ENCODE measurements at places on chromosomes 13 and 19. TPM values are rescaled to one million over a fixed set of nuclear protein-coding genes. Genes with fewer than 3 reads are reported as not detected.

The C19orf38 gene
- 2.8 TPM for total RNA-seq

The ZNF439 gene
- total RNA-seq: 6.8 TPM

The SLAIN1 gene
- total RNA-seq: 29.2 TPM

The CIC gene
- total RNA-seq: 86.3 TPM

The ZNF560 gene
- total RNA-seq: not detected

The CFAP97D2 gene
- total RNA-seq: 3.6 TPM

The ZIC5 gene
- total RNA-seq: not detected

The DAPK3 gene
- total RNA-seq: 54.3 TPM

The FCGBP gene
- 7.0 TPM for total RNA-seq

The ARHGAP45 gene
- total RNA-seq: 91.6 TPM

The CAPN12 gene
- 5.2 TPM for total RNA-seq

- H3K36me3 ChIP-seq: no peaks in the 10 kb centered on the region
- H3K27ac ChIP-seq: no peak overlapping the region
- no peaks in the 10 kb centered on the region for H3K27me3 ChIP-seq
Measured at GRCh38 chr13:108095036-108095435, 120.3 kb downstream of the LIG4 start.

DNA sequence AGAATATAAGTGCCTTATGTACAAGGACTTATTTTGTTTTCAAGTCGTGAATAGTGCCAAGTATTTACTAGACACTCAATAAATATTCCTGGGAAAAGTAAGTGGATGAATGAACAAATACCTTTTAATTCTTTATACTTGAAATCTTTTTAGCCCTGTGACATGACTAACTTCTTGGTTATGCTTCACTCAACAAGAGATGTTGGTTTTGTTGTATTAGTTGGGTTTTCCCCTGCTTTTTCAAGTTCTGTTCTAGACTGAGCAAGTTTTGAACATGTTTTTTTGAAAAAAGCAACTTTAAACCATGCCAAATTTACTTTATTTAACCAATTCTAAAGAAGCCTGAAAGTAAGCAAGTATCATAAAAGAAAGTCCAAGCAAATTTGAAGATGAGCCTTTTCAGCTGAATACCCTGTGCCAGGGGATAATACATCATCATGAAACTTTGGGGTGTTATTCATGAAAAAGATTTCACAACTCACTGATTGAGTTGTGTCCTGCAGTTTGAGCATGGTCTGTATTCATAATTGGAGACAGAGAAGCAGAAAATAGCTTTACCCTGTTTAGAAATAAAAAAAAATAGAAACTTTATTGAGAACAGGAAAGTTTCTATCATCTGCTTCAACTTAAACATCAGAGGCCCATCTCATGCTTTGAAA lies 11.1 kb downstream of the LMO7 start:
- H3K4me1 ChIP-seq: no peaks in the 10 kb centered on the region
- no peak overlapping the region for H3K4me3 ChIP-seq
- H3K27ac ChIP-seq: no peak overlapping the region
- no peak for DNase-seq
- no peaks in the 10 kb centered on the region for H3K36me3 ChIP-seq

- no peaks in the 10 kb centered on the region for H3K36me3 ChIP-seq
- H3K27me3 ChIP-seq: no peaks in the 10 kb centered on the region
- H3K4me3 ChIP-seq: no peak overlapping the region
- H3K27ac ChIP-seq: no peak overlapping the region
- DNase-seq: no peak
Measured at GRCh38 chr13:100815476-100816046, 141.0 kb upstream of the TMTC4 start.

- H3K27ac ChIP-seq: peak overlapping the region; percentile 100
- no peaks in the 10 kb centered on the region for H3K27me3 ChIP-seq
- DNase-seq: no peak
- peak overlapping the region; percentile 96 for H3K4me3 ChIP-seq
- peaks cover 44% of the 10 kb centered on the region for H3K4me1 ChIP-seq
Measured at GRCh38 chr19:12792853-12793289, 1.6 kb downstream of the JUNB start.

- peaks cover 22% of the 10 kb centered on the region for H3K4me1 ChIP-seq
- no peak overlapping the region for H3K4me3 ChIP-seq
- H3K27ac ChIP-seq: peak overlapping the region; percentile 59
- no peaks in the 10 kb centered on the region for H3K36me3 ChIP-seq
- no peaks in the 10 kb centered on the region for H3K27me3 ChIP-seq
Measured at GRCh38 chr19:46288896-46289588, 7.8 kb upstream of the HIF3A start.

- no peaks in the 10 kb centered on the region for H3K4me1 ChIP-seq
- H3K4me3 ChIP-seq: no peak overlapping the region
- H3K36me3 ChIP-seq: no peaks in the 10 kb centered on the region
- H3K27me3 ChIP-seq: no peaks in the 10 kb centered on the region
Measured at GRCh38 chr13:86914757-86915156, 756.4 kb upstream of the SLITRK5 start.

DNA sequence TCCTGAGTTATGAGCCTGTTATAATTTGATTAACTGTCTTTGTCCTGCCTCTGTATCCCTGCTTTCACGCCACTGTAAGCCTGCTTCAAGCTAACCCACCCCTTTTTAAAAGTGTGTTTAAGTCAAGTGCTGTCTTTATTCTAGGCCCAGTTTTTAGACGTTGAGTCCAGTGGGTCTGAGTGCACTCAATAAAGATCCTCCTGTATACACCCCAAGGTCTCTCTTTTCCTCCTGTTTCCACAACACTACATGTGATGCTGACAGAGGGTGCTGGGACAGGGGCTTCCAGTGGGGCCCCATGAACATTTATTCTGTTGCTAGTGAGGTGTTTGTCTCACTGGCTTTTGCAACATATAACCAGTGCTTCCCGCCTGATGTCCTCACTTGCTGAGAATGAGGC lies 6.7 kb upstream of the F2RL3 start:
- no peak for DNase-seq
- peaks cover 25% of the 10 kb centered on the region for H3K36me3 ChIP-seq
- no peaks in the 10 kb centered on the region for H3K27me3 ChIP-seq

DNA sequence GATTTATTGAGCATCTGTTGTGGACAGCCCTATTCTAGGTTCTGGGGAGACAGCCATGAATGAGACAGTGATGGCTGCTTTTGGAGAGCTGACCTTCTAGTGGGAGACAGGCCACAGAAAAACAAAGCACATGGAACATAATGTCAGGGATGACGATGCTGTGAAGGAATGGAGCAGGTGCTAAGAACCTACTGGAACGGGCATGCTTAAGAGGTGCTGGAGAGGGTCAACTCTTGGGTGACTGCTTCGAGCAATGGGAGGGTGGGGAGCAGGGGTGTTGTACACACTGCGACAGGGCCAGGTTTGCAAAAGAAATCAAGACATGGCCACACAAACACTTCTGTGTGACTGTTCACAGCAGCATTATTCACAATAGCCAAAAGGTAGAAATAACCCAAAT lies 12.1 kb upstream of the CEACAM16 start:
- H3K27ac ChIP-seq: no peak overlapping the region
- no peaks in the 10 kb centered on the region for H3K36me3 ChIP-seq
- H3K4me1 ChIP-seq: peaks cover 65% of the 10 kb centered on the region
- no peak overlapping the region for H3K4me3 ChIP-seq
- no peak for DNase-seq

DNA sequence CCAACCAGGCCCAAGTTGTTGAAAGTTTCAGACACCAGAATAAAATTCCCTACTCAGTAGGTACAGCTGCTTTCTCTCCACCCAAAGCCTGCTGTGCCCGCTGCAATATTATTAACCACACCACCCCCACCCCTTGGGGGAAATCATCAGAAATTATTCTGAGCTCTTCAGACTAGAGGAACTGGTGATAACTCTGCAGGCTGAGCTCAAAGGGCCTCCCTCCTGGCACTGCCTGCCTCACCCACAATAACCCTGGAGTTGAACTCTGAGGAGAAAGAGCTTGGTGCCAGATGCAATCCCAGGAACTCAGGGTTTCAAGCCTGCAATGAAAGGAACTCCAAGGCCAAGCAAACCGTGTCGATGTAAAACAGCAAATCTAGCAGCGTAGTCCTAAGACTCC lies 381.7 kb upstream of the ZNF507 start:
- H3K27ac ChIP-seq: no peak overlapping the region
- no peaks in the 10 kb centered on the region for H3K27me3 ChIP-seq

DNA sequence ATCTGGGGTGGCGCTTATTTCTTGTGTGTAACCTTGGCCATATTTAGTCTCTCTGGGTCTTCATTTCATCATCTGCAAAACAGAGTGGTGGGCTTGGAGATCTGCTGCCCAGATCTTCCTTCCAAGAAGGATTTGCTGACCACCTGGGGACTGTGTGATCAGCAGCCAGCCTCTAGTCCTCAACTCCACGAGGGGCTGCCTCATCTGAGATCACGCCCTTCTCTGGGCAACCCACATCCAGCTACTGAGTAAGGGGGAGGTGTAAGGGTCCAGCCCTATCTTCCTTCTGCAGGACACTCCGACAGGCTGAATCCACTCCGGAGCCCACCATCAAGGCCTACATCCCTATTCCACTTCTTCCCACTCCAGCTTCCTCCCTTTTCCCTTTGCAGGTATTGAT lies 57.9 kb downstream of the CHST8 start:
- DNase-seq: no peak
- no peak overlapping the region for H3K4me3 ChIP-seq
- H3K36me3 ChIP-seq: no peaks in the 10 kb centered on the region
- H3K27me3 ChIP-seq: no peaks in the 10 kb centered on the region
- H3K27ac ChIP-seq: no peak overlapping the region
- no peaks in the 10 kb centered on the region for H3K4me1 ChIP-seq

DNA sequence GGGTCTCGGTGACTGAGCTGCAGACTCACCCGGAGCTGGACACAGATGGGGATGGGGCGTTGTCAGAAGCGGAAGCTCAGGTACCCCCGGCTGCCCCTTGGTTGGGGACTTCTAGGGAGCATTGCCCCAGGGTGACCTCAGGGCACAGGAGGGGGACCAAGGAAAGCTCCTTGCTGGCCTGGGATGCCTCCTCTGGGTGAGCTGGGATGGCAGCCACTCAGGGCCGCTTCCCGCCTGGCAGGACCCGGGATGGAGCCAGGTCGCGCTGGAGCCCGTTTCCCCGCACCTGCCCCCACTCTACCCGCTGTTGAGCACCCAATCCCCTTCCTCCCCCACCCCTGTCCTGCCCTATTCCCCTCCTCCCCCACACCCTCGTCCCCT lies 10.8 kb downstream of the PRKCSH start:
- H3K4me3 ChIP-seq: no peak overlapping the region
- no peak for DNase-seq
- peaks cover 97% of the 10 kb centered on the region for H3K36me3 ChIP-seq
- H3K27me3 ChIP-seq: no peaks in the 10 kb centered on the region
- peak overlapping the region; percentile 4 for H3K27ac ChIP-seq

All from upper lobe of left lung (tissue), 6 donors.